ENCODE measurements at places on chromosomes 3 and 15.

DNA sequence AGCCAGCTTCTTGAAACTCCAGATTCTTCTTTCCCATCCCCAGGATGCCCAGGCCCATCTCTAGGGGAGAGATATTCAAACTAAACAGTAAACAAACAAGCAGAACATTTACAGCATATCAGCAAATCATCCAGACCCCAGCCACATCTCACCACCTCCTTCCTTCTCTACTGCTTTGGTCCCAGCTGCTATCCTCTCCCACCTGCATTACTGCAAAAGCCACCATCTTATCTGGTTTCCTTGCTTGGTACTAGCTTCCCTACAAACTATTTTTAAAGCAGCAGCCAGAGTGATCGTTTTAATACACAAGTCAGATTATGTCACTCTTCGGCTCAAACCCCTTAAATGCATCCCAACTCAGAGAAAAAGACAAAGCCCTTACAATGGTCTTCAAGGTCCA is 4.8 kb downstream of the LYSMD2 start:
- no peak for DNase-seq

DNA sequence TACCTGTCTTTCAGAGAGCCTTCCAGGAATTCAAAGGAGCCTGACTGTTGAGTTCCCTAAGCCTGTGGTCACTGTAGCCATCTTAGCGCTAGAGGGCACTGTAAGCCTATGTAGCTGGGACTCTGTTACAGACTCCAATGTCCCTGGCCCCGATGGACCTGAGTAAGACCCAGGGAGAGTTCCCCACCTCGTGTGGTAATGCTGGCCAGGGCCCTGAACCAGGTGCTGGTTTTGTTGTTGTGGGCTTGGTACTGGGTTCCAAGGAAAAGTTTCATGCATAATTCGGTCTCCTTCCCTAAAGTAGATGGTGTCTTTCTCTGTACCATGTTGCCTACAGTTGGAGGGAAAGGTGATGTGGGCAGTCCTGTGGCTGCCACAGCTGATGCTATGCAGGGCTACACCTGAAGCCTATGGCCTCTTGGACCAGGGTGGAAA is 32.4 kb downstream of the CDAN1 start:
- peak; percentile 51 for DNase-seq

DNA sequence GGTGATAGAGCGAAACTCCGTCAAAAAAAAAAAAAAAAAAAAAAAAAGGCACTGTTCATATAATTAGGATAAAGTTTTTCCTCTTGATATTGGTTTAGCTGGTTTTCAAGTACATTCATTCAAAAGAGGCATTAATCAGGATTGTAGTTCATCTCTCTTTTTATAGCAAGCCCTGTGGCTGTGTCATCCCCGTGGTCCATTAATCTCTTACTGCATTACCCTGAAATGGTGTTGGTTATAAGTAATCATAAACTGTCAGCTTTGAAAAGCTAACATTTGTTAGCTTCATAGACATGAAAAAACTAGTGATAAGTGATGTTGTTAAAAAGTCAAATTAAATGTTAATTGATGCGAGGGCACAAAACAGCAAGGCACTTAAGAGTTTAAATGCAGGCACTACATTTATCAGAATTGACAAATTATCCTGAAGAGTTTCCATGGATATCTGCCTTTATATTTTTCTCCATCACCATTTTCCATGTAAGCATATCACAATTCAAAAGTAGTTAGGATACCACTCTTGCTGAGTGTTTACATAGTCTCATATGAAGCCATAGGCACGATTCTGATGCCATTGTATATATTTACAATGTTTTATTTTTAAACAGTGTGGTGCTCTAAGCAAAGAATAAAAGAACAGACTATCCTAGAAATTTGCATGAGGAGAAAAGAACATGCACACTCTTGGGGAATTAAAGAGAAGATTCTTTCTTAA is 193.1 kb downstream of the OTOL1 start:
- no peak for DNase-seq

DNA sequence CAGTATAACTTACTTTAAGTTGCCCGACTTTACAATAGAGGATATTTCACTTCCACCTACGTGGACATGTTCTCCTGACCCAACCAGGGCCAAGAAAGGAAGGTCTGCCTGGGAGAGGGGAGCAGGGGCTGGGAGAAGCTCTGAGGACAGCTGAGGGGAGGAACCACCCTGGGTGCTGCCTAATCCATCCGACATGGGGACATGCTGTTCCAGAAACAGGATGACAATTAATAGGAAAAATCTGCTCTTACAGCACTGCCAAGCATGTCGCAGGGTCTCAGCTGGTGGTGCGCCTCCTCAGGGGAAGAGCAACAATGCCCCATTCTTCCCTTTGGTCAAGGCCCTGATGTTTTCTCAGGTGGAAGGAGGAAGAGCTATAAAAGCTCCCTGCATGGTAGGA is 132.3 kb downstream of the NTRK3 start:
- DNase-seq = no peak

DNA sequence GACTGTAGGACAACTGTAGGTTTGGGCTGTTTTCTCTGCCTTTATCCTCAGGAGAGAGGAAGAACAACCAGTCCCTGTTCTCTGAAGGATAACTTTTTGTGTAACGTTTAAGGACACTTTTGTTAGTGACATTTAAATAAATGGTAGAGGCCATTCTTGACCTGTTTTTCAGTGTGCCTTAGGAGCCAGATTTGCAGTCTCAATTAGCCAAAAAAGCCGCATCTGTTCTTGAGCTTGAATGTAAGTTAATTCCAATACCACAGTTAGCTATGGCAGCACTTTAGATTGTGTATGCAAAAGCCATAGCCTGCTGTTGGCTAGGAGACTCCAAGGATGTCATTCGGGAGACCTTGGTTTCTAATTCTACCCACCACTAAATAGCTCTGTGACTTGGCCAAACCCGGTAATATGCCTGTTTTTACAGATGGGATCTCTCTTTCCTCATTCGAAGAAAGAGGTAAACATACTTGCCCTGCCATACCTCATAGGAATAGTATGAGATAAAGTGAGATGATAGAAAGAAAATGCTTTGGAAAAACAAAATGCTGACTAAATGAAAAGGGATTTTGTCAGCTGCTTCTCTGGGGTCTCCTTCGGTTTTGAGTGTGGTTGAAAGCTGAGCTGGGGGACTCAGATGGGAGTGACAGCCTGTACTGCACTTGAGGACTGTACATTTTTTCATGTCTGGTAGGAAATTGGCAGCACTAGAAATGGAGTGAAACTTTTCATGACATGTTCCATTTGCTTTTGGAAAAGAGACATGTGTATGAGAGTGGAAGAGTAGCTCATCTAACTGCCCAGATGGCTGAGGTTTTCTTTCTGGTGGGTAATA is 57.3 kb upstream of the ROPN1 start:
- DNase-seq = no peak

DNA sequence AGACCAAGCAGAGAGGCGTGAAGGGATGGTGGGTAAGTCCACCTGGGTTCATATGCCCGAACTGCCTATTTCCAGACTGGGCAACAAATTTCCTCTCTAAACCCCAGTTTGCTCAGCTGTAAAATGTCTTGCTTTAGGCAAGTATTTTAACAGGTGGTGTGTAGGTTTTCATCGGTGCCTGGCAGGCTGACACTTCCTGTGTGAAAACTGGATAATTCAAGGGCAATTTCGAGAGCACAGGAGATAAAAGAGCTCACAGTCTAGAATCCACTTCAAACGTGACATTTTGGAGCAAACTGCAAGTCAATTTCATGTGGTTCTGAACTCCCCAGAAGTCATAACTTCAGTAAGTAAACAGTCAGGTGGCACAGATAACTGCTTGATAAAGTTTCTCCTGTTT is 112.2 kb downstream of the OXNAD1 start:
- no peak for DNase-seq

- DNase-seq = no peak
These were observed 828 bp downstream of the CAND2 start for GRCh38 chr3:12797124-12797891.

GRCh38 chr3:73658227-73658626 is 33.5 kb upstream of the PDZRN3 start:
- no peak for DNase-seq

DNA sequence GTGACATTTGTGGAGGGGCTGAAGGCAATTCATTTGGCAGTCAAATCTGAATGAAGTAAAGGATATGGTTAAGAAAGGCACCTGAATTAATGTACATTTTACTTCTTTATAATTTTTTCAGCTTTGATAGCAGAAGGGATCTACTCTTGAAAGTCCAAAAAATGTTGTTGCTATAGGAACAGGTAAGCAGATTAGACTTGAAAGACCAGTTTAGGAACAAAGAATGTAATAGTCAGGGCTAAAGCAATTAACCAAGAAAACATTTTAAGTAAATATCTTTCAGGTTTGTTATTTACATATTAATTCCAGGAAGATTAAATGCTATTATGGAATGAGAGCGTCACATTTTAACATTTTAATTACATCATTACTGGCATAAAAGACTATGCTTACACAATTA is 1.1 kb downstream of the ATP13A4 start:
- DNase-seq = no peak

DNA sequence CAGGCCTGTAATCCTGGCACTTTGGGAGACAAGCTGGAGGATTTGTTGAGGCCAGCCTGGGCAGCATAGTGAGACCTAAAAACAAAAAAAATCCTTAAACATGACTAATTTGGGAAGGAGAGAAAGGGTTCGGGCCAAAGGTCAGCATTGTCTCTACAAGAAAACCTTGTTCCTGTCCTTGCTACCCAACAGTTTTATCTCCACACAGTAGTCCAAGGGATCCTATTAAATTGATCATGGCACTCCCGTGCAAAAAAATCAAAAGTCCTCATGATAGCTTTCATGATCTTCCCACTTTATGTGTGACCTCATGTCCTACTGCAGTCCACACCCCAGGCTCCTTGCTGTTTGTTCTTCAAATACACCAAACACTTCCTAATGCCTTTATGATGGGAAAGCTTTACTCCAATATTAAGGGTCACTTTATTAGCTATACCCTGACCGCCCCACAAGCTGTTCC is 4.2 kb downstream of the RPL15 start:
- DNase-seq = no peak

- no peak for DNase-seq
These were observed 584 bp upstream of the LARS2 start for GRCh38 chr3:45387636-45388348.

DNA sequence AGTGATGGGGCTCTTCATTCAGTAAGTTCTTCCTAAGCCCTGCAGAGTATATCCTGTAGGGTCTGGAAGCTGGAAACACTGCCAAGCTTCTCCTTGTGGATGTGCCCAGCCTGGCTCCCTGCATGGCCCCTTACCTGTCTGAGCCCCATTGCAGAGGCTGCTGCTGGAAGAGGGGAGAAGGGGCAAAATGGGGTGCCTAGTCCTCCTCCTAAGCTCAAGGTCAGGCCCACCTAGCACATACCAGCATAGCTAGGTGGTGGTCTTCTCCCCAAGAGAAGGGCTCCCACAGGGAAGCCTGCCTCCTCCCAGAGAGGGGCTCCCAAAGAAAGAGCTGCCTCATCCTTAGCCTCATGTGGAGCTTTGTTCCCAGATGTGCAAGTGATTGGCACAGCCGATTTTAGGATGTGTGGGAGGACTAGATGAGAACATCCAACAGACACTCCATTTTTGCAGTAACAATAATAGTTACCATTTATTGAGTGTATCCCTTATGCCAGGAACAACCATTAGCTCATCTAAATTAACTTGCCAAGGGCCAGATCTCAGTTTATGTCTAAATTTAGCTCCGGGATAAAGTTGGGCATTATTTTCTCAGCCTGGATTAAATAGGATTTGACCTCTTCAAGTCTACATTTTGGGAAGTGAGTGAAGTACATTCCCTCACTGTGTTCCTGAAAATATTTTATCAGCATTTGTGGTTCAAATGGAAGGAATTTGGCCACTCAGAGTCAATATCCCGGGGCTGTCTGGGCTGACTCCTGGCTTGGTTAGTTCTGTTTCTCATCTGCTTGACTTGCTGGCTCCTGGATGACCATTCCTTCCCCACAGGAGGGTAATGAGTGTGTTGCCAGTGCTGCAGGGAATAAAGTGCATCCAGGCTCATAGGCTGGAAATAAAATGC is 291.1 kb upstream of the ROPN1 start:
- no peak for DNase-seq

DNA sequence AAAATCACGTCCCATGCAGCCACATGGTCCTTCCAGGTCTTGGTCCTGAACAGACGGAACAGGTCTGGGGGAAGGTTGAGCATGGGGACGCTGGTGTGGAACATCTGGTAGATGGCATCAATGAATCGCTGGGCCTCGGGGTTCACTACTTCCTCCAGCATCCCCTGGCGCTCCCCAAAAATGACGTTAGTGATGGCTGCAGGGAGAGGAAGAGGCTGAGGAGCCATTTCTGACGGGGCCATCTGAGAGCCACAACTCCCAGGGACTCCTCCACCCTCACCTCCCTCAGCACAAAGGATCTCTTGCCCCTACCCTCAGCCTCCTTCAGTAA is 23.7 kb downstream of the CYP11A1 start:
- DNase-seq = no peak

GRCh38 chr3:183227586-183227985 is 25.5 kb upstream of the B3GNT5 start:
- no peak for DNase-seq

DNA sequence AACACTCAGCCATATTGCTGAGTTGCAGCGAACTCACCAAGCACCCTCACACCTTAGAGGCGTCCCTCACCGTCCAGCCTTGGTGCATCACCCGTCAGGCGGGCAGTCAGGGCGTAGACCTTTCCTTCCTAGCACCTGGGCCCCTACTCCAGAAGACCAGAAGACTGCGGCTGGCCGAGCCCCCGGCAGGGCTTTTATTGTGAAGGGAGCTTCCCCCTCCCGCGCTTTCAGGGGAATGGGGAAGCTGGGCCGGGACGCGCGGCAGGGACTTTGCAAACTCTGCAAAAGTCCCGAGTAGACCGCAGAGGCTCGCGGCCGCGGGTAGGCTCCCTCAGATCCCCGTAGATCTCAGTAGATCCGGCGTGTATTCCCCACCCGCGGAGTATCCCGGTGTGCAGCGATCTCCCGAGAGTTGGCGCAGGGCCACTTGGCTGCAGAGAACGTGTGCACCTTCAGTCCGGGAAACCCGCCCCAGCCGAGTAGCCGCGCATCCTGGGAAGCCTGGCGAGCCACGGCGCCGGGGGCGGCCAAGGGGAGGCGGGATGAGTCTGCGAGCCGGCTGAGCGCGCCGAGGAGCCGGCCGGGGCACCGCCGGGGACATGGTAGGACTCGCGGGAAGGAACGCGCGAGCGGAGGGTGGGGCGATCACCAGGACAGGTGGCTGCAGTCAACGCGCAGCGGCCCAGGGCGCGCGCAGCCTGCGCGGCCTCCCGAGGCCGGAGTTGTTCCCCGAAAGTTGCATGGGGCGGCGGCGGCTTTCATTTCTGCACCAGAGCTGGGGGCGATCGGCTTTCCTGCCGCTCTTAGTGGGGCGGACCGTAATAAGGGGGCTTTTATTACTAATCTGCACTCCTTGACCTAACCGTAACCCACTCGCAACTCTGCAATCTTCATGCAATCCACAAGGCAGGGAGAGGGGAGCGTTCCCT is at the start of gene GASK1A:
GASK1A (plus strand) TSS at position 268 of the 929 bp plus-strand sequence; CDS start at position 600, 332 bp downstream.
- peak; percentile 10 for DNase-seq

- DNase-seq = no peak
These were observed 101.2 kb downstream of the TLE3 start for GRCh38 chr15:69996321-69997160.
